Esophagus squamous epithelium (tissue), 5 donors: ENCODE measurements at places on chromosomes 5 and 9.

GRCh38 chr5:153079396-153079795 lies 411.1 kb upstream of the GRIA1 start:
- DNase-seq, result no peak

- no peak for DNase-seq
These were observed 6.9 kb downstream of the KCTD16 start for GRCh38 chr5:144177548-144177947.

DNA sequence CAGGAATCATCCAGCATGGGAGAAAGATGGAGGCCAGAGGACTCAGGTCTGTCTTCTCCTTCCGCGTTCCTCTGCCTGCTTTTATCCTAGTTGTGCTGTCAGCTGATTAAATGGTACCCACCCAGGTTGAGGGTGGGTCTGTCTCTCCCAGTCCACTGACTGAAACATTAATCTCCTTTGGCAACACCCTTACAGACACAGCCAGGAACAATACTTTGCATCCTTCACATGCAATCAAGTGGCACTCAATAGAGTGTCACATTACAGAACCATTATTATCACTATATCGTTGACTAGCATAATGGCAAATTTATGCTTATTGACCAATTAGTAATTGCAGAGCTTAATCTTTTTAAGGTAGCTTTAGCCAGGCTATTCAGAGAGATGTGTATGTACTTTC lies 64.8 kb downstream of the UNC13B start:
- no peak for DNase-seq

DNA sequence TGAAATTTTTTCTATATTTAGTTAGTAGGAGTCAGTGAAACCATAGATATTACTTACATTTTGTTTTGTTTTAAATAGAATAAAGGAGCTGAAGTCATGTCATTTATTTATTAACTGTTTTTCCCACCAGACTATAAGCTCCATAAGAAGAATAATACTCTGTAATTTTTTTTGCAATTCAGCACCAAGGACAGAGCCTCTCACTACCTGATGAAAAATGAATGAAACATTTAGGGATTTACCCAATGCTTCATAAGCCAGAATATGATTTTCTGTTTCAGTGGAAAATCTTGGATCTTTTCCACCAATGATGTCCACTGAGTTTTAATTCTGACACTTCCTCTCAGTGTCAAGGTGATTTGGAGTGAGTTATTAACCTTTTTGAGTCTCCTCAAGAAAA lies 624.9 kb upstream of the GRAMD2B start:
- DNase-seq, result no peak

GRCh38 chr5:172686111-172686510 lies 45.0 kb downstream of the NEURL1B start:
- no peak for DNase-seq
